KBM-7 (cell line): ENCODE measurements at places on chromosomes 2 and 18.

DNA sequence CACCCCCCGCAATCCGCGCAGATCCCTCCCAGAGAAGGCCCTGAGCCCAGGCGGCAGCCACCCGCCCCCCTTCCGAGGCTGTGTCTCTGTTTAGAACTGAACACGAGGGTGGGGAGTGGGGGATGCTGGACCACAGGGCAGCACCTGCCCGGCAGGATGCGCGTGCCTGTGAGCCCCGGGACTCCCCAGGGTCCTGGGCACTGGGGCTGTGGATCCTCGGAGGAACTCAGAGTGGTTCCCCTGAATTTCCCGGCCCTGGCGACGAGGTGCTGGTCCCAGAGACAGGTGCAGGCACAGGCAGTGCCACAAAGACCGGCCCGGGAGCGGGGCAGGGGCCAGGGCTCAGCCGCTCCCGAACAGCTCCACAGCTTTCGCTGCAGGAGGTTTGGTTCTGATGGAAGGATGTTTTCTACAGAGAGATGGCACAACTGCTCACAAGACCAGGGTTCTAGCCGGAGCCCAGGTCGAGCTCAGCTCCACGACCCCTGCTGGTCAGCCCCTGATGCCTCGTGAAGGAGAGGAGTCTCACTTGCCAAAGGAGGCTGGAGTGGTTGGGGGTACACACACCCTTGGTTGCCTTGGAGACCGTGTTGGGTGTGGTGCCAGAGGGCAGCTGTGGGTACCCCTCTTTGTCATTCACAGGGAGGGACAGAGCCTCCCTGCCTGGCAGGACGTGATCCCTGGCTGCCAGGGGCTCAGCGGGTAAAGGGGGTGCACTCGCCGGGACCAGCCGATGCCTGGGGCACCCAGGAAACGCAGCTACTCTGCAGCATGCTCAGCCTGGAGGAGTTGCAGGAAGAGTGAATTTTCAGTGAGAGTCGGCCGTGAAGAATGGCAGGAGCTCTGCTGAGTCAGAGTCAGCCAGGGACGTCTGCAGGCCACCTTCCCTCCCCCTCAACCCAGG lies 4.4 kb upstream of the NEU4 start:
- peak; percentile 62 for DNase-seq

- DNase-seq, result no peak
Observed at GRCh38 chr18:30254331-30254730, 788.2 kb downstream of the DSC3 start.

GRCh38 chr2:64092502-64092901 lies 51.7 kb downstream of the PELI1 start:
- no peak for DNase-seq

DNA sequence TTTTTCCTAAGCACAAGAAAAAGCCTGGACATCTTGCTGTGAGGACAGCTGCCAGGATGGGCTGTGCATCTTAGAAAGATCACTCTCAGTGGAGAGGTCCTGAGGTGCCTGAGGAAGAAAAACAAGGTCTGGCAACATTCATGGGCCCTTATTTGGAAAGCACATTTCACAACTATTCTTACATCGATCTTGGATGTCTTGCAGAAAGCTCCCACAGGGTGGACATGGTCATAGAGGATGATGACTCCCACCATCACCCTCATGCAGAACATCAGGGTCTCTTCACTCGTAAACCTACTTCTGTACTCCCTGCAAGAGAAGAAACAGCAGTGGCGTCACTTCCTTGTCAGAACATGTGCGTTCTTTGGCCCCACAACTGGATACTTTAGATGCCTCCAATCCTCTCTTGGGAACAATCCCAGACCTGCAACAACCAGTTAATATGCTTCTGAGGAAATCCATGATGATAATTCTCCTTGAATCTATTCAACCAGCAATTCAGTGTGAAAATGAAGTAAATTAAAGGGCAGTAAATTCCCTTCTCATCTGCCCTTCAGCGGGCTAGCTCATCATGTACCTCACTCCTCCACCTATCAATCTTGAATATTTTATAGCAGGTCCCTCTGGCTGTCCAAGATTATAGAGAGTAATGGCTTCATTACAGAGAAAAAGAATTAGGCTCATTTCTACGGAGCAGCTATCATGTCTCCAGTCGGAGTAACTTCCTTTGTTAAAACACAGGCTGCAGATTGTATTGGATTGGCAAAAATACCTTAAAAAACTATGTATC lies 106.2 kb downstream of the CYRIA start:
- DNase-seq, result no peak

DNA sequence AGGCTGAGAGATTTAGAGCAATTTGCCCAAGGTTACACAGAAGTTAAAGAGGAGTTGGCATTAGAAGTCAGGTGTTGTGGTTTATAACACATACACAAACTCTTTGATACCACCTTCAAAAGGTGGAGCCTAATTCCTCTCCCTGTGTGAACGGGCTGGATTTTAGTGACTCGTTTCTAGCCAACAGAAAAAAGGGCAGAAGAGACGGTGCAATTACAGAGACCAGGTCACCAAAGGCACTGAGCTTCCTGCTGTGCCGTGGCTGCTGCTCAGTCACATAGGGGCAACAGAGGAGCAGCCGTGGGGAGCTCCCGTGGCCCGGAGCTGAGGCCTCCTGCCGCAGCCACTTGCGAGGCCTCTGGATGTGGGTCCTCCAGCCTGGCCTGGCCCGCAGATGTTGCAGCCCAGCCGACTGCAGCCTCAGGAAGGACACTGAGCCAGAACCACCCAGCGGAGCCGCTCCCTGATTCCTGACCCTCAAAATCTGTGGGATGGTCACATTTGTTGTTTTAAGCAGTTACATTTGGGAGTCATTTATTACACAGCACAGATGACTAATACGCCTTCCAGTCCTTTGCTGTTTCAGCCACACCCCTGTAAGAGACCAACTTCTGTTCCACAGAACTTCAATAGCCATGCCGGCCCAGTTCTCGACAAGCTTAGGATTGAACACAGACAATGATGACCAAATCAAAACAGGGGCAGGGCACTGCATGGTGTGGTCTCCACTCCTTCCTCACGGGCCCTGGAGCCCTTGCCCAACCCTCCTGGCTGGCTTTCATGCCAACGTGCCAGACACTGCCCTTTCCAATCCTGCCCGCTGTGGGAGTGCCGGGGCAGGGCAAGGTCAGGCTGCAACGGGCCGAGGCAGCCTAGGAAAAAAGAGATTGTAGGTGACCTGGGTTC lies 17.1 kb downstream of the EDAR start:
- no peak for DNase-seq

GRCh38 chr2:236168110-236169080 lies at the start of gene GBX2:
Gene GBX2, minus strand, starts transcription at chr2:236168386. Its CDS starts 415 bp downstream, at chr2:236167971.
- no peak for DNase-seq

- no peak for DNase-seq
Observed at GRCh38 chr2:22274661-22275060, 1110.3 kb upstream of the KLHL29 start.

GRCh38 chr2:72292433-72292832 lies 144.8 kb upstream of the CYP26B1 start:
- no peak for DNase-seq

DNA sequence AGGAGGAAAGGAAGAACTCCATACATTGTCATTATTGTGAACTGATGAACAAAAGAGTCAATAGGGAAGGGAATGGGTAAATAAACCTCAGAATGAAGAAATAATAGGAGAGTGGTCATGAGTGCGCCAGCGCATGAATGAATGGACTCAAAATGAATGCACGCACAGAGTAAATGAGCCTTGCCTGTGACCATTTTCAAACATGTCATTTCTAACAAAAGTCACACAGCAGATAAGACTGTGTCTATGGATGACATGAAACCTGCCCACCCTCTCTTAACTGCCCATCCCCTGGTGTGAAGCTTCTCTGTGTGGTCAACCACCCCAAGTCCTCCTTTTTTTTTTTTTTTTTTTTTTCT lies 121.1 kb upstream of the TEX51 start:
- no peak for DNase-seq

GRCh38 chr2:233470011-233470687 lies 96.4 kb downstream of the USP40 start:
- DNase-seq, result no peak

DNA sequence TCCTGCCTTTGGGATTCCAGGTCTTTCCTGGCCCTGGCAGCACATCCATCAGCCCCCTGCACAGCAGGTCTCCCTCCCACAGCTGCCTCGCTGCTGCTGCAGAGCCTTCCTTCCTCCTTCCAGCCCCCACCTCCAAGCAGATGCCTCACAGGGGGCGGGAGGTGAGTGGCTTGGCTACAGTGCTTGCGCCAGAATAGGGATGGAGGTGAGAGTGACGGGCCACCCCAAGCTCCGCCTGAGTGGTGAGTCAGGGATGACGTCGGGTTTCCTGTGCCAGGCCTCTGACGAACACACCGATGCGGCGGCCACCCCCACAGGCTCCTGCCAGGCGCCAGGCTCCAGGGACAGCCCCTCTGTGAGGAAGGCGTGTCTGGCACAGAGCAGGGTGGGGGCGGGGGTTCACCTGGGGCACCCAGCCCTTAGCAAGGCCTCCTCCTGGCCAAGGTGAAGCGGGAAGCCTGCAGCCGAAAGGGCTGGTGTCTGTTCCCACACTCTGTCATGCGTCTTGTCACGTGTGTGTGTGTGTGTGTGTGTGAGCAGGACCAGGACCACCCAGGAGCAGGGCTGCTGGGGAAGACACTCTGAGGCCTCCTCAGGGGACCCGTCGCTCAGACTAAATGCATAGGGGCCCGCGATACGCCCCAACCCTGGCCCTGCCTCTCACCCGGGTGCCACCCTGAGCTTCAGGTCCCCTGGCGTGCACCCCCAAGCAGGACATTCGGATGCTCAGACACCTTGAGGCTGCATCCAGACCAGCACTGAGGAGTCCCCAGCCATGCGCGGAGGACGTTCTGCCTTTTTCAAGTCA lies 3.4 kb upstream of the DUSP2 start:
- peak; percentile 87 for DNase-seq

DNA sequence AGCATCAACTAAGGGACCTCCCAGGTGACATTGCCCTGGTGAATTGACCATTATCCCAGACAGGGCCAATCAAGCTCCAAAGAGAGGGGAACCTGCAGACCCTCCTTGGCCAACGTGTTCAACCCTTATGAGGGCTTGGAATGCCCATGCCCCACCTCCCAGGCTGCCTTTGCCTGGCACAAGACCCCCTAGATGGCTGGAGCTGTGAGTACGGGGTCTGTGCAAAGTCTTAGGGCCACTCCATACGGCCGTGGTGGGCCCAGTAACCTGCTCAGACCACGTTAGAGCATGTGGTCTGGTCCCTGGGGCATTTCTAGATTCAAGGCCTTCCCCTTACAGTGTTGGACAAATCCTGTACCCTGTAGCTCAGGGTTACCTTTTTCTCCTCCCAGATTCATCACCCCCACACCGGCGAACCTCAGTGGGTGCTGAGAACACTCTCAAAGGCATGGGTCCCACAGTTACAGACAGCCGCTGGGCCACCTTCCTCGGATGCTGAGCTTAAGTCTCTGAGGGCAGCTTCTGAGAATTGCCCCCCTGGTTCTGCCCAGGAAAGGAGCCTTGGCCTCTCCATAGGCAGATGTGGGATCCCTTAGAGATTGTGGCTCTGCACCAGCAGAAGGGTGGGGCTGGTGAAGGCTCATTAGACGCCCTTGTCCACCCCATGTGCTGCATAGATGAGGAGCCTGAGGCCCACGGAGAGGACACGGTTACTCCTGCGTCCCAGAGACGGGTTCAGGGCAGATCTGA lies 18.3 kb upstream of the KCNK3 start:
- no peak for DNase-seq

DNA sequence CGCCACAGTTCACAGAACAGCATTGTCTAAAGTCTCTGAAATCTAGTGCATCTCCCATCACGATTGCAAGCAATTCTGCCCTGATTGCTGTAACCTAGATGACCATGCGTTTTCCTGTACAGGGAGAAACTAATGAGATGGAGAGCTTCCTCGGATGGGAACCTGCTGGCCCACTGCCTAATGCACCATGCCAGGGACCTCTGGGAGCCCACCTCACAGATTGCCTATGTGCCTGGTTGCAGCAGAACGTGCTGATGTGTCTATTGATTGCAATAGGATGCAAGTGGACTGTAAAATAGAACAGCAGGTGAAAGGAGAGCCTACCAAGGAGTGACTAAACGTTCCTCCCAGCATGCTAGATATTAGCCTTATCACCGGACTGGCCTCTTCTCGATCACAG lies 141.0 kb upstream of the RAB12 start:
- no peak for DNase-seq

- no peak for DNase-seq
Observed at GRCh38 chr2:199862788-199863187, 11.8 kb upstream of the FTCDNL1 start.

- no peak for DNase-seq
Observed at GRCh38 chr2:115413791-115414190, 971.4 kb downstream of the DPP10 start.

DNA sequence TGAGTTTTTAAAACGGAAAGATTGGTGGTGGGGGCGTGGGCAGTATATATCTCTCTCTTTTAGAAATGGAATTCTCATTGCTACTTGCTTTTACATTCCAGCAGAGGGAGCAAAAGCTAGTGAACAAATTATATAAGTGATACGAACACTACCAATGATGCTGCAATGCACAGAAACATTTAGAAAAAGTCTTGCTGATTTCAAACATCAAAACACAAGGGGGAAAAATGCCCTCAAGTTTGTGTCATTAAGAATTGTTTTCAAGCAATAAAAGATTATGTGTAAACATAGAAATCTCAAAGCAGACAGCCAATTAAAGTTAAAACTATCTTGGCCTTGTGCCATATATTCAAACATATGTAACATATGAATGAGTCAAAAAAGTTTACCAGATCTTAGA lies 296.3 kb upstream of the KCNJ3 start:
- peak; percentile 21 for DNase-seq

DNA sequence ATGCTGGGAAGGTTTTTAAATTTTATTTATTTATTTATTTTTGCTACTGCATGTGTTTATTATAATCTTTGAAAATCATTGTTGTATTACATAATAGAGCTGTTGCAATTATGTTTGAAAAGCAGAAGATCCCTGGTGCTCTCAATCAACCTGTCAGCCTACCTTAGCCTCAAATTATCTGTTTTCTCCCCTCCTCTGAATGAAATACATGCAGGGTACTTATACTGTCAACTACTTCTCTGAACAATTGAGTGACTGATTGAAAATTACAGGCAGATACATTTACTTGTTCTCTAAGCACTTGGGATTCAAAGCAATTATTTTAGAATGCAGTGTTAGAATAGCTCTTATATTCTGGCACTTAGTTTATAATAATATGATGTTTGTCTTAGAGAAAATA lies 8.1 kb downstream of the KYNU start:
- no peak for DNase-seq

- DNase-seq, result no peak
Observed at GRCh38 chr18:45254709-45255082, 360.6 kb upstream of the SLC14A2 start.
